ENCODE measurements at places on chromosomes 4 and X.

DNA sequence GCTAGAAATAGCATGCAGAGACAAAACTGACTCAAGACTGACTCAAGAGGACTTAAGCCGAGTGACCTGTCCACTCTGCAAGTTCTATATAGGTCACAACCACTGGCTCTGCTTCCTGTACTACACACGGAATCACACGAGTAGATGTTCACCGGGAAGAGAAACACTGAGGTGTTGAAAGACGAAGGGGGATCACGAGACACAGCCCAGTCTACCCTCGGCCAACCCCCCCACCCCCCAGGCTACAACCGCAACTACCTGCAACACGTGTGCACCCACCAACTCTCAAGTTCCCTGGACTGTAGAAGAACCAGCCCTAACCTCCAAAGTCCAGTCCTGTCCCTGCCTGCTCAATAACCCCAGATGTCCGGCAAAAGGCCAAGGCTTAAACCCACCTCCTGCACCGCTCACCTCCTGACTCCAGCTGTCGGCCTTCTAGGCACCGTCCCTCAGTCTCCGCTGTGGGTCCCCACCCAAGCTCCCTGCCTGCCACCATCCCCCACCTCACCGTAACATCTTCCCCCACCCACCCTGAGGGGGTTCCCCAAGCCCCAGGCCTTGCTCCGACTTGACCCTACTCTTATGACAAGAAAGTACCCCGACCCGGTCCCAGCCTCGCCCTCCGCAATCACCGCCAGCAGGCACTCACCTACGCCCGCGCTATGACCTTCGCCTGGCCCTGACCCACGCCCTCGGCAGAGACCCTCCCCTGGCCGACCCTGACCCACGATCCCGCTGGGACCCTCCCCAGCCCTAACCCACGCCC is 739 bp downstream of the GAK start:
- no peak for DNase-seq

DNA sequence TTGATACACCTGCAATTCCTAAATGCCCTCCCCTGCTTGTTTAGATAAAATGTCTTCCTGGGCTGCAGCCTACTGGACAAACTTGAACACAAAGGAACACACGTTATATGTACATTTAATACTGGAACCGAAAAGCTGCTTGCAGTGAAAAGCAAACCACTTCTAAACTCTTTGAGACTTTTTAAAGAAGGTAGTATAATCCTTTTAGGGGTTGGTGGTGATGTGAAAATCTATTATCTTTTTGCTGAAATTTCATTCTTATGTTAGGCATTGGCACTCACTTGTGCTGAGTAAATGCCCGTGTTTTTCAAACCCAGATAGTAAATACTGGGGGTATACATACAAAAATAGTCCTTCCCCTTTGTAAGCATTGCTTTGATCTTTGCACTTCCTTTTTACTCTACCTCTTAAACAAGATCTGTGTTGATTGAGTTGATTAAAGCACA is 2.2 kb downstream of the NFKB1 start:
- no peak for DNase-seq

GRCh38 chr4:29551821-29552220 is 1168.3 kb upstream of the PCDH7 start:
- DNase-seq: no peak

GRCh38 chr4:87192145-87192919 is 28.1 kb downstream of the KLHL8 start:
- DNase-seq: no peak

DNA sequence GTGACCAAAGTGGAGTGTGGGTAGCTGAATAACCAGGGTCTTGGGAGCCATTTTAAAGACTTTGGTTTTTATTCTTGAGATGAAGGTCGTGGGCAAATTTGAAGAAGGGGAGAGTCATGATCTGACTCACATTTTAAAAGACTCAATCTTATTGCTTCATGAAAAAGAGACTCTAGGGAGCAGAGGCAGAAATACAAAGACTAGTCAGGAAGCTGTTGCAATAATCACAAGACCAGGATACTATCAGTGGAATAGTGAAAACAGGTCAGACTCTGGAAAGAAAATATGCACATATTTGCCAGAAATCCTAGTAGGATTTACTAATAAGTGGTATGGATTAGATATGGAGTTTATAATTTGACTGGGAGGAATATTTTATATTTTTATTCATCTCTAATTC is 448.4 kb downstream of the RAPGEF2 start:
- no peak for DNase-seq

- DNase-seq: no peak
Measured at GRCh38 chrX:79065696-79066095, 78.8 kb upstream of the GPR174 start.

DNA sequence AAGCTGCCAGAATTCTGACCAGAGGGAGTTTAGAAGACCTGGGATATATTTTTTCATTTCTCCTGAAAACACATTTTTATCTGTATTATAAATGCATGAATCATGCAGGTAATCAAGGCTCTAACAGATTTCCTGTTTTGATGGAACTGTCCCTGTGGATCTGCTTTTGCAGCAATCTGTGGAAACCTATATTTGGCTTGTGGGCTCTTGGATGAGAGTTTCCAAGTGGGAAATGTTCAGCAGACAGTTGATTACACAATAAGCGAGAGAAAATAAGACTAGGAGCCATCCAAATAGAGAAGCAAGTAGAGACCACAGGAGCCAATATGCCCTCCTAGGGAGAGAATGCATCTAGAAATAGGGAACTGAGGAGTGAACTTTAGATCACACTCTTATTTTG is 105.0 kb downstream of the NDST3 start:
- no peak for DNase-seq

Data from Right ventricle myocardium superior (tissue), 1 donor.